ENCODE measurements at places on chromosomes 6 and 20. TPM values are rescaled to one million over a fixed set of nuclear protein-coding genes. Genes with fewer than 3 reads are reported as not detected.

GRCh38 chr20:43161716-43162115, 28.0 kb downstream of the PTPRT start:
- no peak for DNase-seq

GRCh38 chr20:58362206-58362516, 26.9 kb upstream of the VAPB start:
- DNase-seq: no peak

GRCh38 chr20:44552050-44552449, 30.2 kb upstream of the SERINC3 start:
- DNase-seq: no peak

- DNase-seq: no peak
Observed at GRCh38 chr6:146267946-146268345, 239.1 kb downstream of the GRM1 start.

GRCh38 chr20:40966103-40966502, 62.5 kb upstream of the TOP1 start:
- DNase-seq: no peak

DNA sequence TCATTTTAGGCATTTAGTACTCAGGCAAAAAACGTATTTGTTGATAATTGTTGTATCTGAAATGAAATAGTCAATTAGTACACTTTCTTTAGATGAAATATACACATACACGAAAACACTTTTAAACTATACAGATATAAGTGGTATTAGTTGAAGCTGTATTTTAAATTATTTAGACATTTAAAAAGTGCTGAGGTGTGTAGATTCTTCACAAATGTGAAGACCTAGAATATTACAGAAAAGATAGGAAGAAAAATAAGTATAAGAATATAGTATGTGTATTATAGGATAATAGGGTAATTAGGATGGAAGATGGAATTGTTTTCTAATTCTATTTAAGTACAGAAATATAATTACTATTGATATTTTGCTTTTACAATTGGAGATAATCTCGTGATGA, 4.6 kb downstream of the ZFAND3 start:
- DNase-seq: no peak

- no peak for DNase-seq
Observed at GRCh38 chr20:17971300-17972013, 2.6 kb downstream of the MGME1 start.

- no peak for DNase-seq
Observed at GRCh38 chr6:3825331-3825831, 23.8 kb upstream of the FAM50B start.

The TNF gene
- 0.23 TPM for polyA plus RNA-seq

The PTK6 gene
- polyA plus RNA-seq: 0.33 TPM

The RIPPLY2 gene
- not detected for polyA plus RNA-seq

The BANF2 gene
- not detected for polyA plus RNA-seq
